Dorsolateral prefrontal cortex (tissue), 122 donors: ENCODE measurements at places on chromosomes 1 and 21. TPM values are rescaled to one million over a fixed set of nuclear protein-coding genes. Genes with fewer than 3 reads are reported as not detected.

GRCh38 chr21:33492571-33492970 lies 1.1 kb upstream of the DNAJC28 start:
- DNase-seq: no peak

- no peak for DNase-seq
Measured at GRCh38 chr1:233606813-233607212, 7.1 kb upstream of the KCNK1 start.

DNA sequence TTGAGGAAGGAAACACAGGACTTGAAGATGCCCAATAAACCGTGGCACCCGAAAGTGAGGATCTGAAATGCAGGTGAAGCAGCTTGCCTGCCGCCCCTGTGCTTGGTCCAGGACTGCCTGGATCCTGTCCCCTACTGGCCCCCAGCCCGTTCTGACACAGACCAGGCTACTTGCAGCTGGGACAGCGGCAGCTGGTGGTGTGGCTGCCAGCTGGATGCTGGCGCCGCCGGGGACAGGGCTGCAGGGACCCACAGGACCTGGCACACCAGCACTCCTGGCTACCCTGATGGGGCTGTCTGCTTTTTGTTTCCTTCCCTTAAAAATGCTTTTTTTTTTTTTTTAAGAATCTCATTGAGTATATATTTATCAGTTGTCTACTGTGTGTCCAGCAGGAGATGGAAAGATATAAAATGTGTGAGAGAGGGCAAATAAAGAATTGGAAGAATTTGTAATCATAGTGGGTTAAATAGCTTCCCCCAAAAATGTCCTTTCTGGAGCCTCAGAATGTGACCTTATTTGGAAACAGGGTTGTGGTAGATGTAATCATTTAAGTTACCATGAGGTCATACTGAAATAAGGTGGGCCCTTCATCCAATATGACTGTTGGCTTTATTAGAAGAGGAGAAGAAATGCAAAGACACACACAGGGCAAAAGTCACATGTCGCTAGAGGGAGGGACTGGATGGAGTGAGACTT lies 165.6 kb downstream of the DSCAM start:
- no peak for DNase-seq

RGS8 gene
- total RNA-seq: 8.9 TPM

DNA sequence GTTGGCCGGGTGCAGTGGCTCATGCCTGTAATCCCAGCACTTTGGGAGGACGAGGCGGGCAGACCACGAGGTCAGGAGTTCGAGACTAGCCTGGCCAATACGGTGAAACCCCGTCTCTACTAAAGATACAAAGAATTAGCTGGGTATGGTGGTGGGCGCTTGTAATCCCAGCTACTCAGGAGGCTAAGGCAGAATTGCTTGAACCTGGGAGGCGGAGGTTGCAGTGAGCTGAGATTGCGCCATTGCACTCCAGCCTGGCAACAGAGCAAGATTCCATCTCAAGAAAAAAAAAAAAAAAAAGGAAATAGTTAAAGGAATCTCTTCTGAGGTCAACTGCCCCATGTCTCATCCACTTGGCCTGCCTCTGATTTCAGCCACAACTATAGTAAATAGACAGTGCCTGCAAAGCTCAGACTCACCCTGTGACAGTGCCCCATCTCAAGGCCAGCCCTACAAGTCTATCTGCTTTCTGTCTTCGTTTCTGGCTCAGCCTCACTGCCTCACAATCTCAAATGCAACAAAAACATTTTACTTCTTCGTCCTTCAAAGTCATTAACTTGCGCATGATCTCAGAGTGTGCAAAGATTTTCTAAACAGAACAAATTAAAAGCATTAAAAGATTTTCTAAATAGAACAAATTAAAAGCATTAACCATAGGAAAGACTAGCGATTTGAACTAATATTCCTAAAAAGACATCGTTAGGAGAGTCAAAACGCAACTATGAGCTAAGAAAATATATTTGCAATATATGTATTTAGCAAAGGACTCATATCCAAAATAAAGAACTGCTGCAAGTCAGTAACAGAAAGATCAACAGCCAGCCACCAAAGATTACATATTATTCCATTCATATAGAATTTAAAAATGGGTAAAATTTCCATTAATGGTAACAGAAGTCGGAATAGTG lies 65.0 kb upstream of the PRDX6 start:
- no peak for DNase-seq
